ENCODE measurements at places on chromosomes 4 and X. TPM values are rescaled to one million over a fixed set of nuclear protein-coding genes. Genes with fewer than 3 reads are reported as not detected.
A peak's percentile ranks its signal among the peaks of the same experiment; 100 is the strongest.

GRCh38 chr4:124135409-124135813 lies 577.1 kb downstream of the ANKRD50 start:
- no peaks in the 10 kb centered on the region for H3K4me1 ChIP-seq
- no peaks in the 10 kb centered on the region for H3K36me3 ChIP-seq
- no peaks in the 10 kb centered on the region for H3K27me3 ChIP-seq
- no peak for DNase-seq
- H3K4me3 ChIP-seq = no peak overlapping the region

The DUSP9 gene
- total RNA-seq = 0.14 TPM

GRCh38 chr4:22201256-22201655 lies 252.7 kb upstream of the KCNIP4 start:
- no peak overlapping the region for H3K27ac ChIP-seq
- H3K27me3 ChIP-seq = no peaks in the 10 kb centered on the region
- H3K36me3 ChIP-seq = no peaks in the 10 kb centered on the region
- no peak overlapping the region for H3K4me3 ChIP-seq
- no peaks in the 10 kb centered on the region for H3K4me1 ChIP-seq

DNA sequence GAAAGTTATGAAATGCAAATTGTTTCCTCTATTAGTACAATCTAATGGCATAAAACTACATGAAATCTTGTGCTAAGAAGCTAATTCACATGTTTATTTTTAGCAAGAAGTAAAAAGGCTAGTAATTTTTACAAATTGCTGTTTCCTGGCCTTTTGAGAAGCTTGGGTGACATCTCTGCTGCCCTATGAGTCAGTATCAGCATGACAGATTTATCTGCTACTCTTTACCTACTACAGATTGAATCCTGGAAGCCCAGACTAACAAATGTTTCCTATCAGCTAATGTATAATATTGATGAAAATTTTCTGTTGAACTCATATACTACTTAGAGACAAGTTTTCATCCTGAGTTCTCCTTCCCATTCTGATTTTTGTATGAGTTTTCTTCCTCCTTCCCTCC lies 232.4 kb downstream of the DCTD start:
- no peak for DNase-seq
- no peaks in the 10 kb centered on the region for H3K4me1 ChIP-seq
- no peak overlapping the region for H3K27ac ChIP-seq
- H3K4me3 ChIP-seq = no peak overlapping the region

GRCh38 chr4:150302553-150302952 lies 224.3 kb downstream of the DCLK2 start:
- peak overlapping the region; percentile 49 for H3K27ac ChIP-seq
- peaks cover 6% of the 10 kb centered on the region for H3K36me3 ChIP-seq
- H3K27me3 ChIP-seq = no peaks in the 10 kb centered on the region
- H3K4me1 ChIP-seq = peaks cover 10% of the 10 kb centered on the region
- H3K4me3 ChIP-seq = no peak overlapping the region

GRCh38 chrX:46634577-46634976 lies 61.0 kb downstream of the CHST7 start:
- H3K36me3 ChIP-seq = peaks cover 17% of the 10 kb centered on the region
- H3K4me3 ChIP-seq = no peak overlapping the region
- peaks cover 41% of the 10 kb centered on the region for H3K4me1 ChIP-seq
- no peaks in the 10 kb centered on the region for H3K27me3 ChIP-seq
- peak overlapping the region; percentile 7 for H3K27ac ChIP-seq

The CHRDL1 gene
- total RNA-seq = not detected

All from activated CD8-positive, alpha-beta T cell treated with anti-CD3 and anti-CD28 coated beads for 36 hours (primary cell).